ENCODE measurements at places on chromosomes 12 and 14. TPM values are rescaled to one million over a fixed set of nuclear protein-coding genes. Genes with fewer than 3 reads are reported as not detected.

PLEKHD1 gene
- 2.0 TPM for total RNA-seq

DNA sequence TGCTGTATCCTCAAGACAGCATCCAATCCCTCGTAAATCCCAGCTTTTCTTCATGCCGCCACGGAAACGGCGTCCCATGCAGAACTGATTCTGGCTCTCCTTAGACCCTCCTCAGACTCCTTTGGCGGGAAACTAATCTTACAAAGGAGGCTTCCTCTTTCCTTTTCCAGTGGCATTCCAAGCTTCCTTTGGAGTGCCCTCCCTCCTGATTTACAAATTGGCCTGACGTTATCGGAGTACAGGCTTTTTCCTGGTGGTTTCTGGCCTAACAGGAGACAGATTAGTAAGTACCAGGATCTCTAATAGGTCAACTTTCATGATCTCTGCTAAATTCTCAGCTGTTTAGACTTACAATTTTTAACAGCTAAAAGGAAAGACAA, 1.3 kb upstream of the ZDHHC17 start:
- H3K4me1 ChIP-seq = peaks cover 17% of the 10 kb centered on the region
- no peaks in the 10 kb centered on the region for H3K27me3 ChIP-seq
- DNase-seq = no peak

TSPAN19 gene
- total RNA-seq = not detected

DNA sequence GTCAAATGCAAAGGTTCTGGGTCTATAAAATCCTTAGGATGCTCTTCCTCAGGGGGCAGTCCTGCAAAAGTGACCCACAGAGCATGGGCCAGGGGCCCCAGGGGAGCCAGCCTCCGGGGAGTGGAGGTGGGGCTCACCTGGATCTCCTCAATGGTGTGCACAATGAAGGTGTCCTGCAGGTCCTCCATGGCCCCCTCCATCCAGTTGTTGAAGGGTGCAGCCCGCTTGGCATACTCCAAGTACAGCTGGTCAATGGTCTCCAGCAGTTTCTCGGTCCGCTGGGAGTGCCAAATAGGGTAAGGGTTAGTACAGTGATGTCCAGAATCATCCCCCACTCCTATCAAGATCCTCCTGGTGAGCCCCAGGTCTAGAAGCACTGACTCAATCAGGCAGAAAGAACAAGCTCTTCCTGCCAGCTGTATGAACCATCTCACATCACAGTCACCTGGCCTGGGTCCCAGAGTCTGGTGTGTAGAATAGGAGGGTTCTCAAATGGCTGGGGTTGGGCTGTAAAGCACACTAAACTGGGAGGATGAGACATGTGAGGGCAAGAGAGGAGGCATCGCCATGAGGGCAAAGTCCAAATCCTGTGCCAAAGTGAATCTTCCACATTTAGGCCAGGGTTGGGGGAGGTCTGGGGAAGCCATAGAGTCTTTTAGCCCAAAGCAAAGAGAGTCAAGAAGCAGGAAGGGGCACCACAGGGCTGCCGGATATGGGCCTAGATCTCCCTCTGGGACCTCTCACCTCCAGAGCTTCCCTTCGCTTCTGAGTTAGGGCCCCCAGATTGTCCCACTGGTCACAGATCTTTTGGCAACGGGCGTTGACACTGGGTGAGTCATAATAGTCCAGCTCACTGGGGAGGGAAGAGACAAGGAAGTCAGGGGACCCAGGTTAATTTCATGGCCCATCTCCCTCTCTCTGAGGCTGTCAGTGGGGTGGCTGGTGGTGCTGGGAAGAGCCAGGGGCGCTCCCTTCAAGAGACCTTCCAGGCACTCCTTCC, 91.5 kb upstream of the ZFP36L1 start:
- no peak overlapping the region for H3K4me3 ChIP-seq
- no peaks in the 10 kb centered on the region for H3K27me3 ChIP-seq
- no peaks in the 10 kb centered on the region for H3K4me1 ChIP-seq
- H3K27ac ChIP-seq = no peak overlapping the region
- peaks cover 27% of the 10 kb centered on the region for H3K36me3 ChIP-seq

DNA sequence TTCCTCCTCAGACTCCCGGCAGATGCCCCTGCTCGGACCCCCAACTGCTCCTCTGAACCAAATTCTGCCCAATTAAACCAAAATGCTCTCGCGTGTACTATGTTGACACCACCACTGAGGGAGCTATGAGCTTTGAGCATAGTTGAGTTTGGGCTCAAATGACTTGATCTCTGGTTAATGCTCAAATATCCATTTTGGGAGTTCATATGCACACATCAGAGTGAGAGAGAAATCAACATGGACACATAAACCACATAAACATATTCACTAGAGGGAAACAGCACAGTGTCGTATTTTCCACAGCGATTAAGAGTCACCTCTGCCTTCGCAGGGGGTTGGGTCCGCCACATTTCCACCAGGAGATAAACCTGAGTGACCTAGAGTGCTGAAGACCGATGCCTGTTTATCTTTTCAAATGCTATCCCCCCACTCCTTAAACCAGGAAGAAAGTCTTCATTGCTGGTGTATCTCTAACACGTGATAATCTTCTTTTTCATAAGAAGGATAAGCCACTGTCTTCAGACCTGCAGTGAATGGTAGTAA, 59.4 kb upstream of the FOXN3 start:
- no peak for DNase-seq
- H3K4me3 ChIP-seq = no peak overlapping the region
- H3K36me3 ChIP-seq = peaks cover 1% of the 10 kb centered on the region

RAN gene
- total RNA-seq = 803 TPM
